Activated naive CD4-positive, alpha-beta T cell (primary cell): ENCODE measurements at places on chromosomes 1 and 21.

DNA sequence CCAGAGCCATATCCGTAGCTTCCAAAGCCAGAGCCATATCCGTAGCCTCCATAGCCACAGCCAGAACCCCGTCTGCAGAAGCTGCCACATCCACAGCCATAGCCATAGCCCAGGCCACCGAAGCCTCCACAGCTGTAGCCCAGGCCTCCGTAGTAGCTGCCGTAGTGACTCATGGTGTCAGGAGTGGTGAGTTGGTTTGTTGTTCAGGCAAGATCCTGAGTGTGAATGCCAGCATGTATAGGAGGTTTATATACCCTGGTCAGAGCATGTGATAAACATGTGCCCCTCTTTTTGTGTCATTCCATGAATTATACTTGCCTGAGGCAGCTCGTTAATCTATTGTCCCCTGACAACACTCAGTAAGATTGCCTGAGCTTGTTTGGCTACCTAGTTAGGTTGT, at the start of gene KRTAP19-1:
KRTAP19-1 (minus strand) TSS at position 223 of the 400 bp plus-strand sequence; CDS start at position 173, 50 bp downstream.
- DNase-seq: no peak

DNA sequence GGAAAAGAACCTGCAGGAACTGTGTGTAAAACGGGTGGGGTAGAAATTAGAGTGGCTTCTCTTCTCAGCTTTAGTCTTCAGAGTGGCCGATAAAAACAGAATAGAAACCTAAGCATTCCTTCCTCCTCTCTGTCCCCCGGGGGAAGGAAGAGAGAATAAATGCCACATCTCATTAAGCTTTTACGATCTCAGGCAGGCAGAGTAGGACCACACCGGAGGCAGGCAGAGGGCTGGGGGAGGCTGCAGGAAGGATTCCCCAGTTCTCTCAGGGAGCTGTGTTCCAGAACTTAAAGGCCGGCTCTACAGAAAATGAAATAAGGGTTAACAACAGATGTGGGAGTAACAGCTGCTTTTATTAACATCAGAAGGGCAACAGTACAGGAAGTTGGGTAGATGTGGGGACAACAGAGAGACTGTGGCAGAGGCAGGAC, 24.5 kb upstream of the MEF2D start:
- DNase-seq: no peak

- DNase-seq: no peak
Observed at GRCh38 chr1:21935891-21936365, 1.2 kb downstream of the HSPG2 start.

GRCh38 chr1:114728553-114728952, 12.0 kb upstream of the NRAS start:
- DNase-seq: no peak

- no peak for DNase-seq
Observed at GRCh38 chr1:85372683-85373377, 92.1 kb downstream of the DDAH1 start.

GRCh38 chr1:48196237-48196636, 26.3 kb upstream of the SLC5A9 start:
- DNase-seq: no peak

- DNase-seq: no peak
Observed at GRCh38 chr1:25169610-25170009, 62.7 kb downstream of the SYF2 start.

DNA sequence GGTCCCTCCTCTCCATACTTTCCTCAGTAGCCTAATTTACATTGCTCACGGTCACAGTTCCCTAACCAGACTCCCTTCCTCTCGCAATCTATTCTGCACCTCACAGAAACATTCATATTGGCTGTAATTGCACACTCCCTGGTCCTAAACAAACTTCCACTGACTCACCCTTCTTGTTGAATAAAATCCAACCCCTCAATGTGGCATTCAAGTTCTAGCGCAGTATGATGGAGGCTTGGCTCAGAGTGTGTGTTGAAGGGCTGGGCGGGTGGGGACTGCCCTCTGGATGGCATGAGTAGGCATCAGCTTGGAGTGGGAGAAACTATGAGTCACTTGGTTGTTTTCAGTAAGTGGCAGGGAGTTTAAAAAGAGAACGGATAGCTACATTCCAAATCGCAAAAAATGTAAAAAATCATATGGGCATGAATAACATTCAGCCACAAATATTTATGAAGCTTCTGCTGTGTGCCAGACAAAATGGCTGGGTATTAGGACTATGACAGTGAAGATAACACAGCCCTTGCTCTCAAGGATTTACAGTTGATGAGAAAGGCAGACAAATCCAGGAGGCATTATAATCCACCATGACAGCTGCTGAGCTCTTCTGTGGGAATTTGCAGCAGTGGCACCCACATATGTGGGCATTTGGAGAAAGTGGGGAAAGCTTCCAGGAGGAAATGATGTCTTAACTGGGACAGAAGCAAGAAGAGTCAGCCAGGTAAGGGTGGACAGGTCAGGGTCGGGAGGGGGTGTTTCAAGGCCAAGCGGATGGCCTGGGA, 42.2 kb upstream of the LYST start:
- no peak for DNase-seq

GRCh38 chr1:33874636-33875035, 10.8 kb downstream of the HMGB4 start:
- DNase-seq: no peak

DNA sequence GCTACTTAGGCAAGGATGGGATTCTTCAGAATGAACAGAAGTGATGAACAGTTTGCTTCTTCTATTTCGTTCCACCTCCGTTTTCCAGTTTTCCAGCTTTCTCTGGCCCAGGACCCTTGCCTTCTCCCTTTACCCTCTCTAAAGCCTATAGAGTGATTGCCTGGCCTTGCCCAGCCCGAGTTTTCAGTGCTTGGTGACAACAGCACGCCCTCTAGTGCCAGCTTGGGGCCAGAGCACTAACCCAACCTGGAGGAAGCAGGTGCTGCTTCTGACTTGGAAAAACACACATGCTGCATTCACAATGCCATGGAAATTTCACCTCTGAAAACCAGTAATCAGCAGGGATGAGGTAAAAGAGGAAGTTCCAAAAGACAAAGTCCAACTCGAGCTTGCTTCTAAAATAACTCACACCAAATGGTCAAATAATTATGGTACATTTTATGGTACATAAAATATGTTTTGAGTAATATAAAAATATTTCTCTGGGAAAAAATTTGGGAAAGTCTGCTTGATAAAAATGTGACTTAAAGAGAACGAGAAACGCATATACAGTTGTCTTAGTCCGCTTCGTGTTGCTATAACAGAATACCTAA, 26.1 kb downstream of the UBE2T start:
- peak; percentile 70 for DNase-seq

DNA sequence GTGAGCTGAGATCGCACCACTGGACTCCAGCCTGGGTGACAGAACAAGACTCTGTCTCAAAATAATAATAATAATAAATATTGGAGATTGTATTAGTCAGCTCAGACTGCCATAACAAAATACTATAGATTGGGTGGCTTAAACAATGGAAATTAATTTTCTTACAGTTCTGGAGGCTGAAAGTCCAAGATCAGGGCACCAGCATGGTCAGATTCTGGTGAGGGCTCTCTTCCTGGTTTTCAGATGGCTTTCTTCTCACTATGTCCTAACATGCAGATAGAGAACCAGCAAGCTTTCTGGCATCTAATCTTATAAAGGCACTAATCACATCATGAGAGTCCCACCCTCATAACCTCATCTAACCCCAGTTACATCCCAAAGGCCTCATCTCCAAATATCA, 23.2 kb upstream of the DDAH1 start:
- DNase-seq: no peak

DNA sequence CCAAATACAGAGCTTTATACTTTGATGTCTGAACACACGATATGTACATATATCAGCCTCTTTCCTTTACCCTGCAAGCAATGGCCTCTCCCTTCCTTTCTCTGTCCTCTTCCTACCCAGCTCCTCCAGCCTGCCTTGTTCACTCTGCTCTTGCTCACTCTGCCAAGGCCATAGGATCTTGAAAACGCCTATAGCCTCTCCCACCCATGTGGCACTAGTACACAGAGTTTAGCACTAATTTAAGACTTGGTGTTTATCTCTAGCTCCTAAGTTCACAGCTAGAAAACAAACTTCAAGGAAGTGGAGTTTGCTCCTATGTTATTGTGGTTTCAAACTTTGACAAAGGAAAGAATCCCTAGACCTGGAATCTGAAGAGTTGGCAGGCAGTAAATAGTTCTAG, 225.0 kb upstream of the RUNX1 start:
- no peak for DNase-seq

DNA sequence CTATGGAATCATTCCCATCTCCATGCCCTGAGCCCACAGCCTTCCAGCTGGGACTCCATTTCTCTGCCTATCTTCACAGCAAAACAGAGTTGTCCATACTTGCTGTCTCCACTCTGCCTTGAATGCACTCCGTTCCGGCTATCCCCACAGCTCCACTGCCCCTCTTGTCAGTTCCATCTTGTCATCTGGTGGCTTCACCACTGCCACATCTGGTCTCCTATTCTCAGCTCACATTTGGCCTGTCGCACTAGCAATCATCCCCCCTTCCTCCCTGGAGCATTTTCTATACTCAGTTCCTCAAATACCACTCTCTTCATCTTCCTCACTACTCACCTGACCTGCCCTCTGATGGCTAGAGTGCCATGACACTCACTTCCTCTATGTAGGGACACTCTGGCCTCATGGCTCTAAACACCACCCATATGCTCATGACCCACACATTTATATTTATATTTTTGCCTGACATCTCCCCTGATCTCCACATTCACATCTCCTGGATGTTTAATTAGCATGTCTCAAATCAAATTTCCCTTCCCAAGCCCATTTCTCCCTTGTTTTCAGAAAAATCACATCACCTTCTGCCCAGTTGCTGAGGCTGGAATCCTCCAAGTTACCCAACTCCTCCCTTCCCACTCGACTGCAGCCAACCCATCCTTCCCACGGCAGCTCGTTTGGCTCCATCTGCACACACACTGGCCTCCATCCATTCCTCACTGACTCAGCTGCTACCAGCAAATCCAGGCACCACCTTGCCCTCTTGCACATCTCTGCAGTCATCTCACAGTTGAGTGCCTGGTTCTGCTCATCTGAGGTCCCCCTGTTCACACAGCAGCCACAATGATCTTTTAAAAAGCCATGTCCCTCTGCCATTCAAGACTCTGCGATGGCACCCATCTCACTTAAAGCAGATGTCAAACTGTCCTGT, 6.1 kb downstream of the ZNF692 start:
- DNase-seq: no peak

DNA sequence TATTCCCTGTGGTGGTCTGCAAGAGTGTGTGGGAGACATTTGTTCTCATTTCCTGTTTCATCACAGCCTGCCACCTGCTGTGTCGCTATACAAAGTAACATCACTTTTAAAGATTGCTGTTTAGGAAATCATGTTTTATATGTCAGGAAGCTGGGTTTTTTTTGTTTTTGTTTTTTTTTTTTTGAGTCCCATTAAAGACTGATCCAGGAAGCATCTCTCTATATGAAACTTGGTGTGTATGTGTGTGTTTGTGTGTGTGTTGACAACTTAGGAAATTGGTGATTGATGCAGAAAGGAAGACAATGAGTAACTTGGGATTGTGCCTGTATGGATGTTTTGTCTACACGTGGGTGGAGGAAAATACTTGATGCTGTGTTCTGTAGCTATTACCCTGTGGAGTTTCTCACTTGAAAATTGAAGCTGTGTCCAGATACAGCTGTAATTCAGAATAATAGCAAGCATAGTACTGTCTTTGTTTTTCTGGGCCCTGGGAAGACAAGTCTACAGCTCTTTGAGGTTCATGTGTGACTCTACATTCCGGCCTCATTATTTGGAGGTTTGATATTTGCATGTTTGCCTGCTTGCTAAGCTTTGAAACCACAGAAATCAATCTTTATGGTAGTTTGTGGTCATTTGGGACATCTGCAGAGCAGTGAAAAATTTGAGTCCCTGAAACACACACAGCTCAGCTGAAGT, 47.9 kb downstream of the LAMC1 start:
- DNase-seq: no peak

- DNase-seq: no peak
Observed at GRCh38 chr21:38619992-38620479, 121.8 kb upstream of the ERG start.

DNA sequence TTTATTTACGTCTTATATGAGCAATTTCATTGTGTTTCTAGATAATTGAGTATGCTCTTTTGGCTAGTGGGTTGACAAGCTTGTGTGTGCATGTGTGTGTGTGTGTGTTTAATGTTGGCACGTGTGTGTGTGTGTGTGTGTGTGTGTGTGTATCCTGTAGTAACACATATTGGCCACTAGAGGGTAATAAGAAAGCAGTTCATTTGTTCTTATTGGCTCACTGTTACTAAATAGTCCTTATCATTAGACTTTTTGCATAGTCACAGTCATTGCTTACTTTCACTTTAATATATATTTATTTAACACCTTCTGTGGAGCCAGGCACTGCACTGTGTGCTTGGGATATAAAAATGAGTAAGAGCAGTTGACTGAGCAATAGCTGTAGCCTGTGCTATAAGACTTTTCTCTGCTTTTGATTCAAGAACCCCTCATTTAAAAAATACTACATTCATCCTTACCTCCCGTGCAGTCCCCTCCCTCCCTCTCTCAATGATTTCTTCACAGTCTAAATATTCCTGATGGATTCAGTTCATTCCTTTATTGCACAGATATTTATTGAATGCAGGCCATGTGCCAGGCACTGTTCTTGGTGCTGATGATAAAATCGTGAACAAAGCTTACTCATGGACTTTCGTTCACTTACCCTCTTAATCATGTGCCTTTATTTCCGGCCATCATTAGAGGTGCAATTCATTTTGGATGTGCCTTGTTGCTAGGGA, 96.7 kb downstream of the DYRK1A start:
- DNase-seq: no peak
